ENCODE measurements at places on chromosomes 12 and 14. TPM values are rescaled to one million over a fixed set of nuclear protein-coding genes. Genes with fewer than 3 reads are reported as not detected.

The WSCD2 gene
- 7.8 TPM for polyA plus RNA-seq

The NUDT4 gene
- polyA plus RNA-seq = 140 TPM

GRCh38 chr14:85263916-85264675 lies 265.8 kb upstream of the FLRT2 start:
- no peak for DNase-seq

DNA sequence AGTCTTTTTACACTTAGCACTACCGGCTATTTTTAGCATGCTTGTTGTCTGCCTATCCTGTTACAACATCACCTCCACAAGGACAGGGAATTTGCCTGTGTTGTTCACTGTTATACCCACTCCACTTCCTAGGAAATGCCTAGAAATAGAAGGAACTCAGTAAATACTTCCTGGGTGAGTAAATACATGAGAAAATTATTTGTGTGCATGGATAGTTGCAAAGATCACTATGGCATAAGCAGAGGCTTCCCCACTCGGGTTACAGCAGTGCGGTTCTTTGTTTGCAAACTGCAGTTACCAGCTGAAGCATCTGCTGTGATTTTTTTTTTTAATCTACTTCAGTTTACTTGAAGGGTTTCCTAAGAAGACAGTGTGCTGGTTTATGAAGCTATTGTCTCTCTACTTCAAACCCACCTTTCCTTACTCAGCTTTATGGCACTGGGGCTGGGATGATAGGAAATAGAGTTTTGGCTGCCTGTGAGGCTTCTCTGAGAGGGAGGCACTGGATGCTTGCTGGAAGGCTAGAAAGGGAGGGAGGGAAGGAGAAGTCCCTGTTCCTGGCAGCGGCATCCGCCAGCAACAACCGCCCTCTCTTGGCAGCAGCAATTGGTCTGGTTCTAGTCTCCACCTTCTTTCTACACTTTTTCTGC lies 29.0 kb downstream of the PDE6H start:
- DNase-seq = no peak

DNA sequence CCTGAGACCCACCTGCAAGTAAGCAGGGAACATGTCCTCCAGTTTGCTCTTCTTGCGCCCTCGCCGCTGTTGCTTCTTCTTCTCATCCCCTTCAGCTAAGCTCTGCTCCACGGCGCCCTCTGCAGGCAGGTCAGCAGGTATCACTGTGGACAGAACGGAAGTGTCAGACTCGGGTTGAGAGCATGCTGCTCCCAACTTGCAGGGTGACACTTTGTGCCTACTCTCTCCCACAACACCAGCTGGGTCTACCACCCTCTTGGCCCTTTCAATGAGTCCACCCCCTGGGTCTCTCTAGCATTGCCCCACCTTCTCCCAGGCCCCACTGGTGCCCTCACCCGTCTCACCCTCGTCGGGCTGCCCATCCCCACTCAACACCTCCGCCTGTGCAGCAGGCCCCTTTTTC lies 16.7 kb downstream of the KMT2D start:
- DNase-seq = no peak

Data from right renal cortex interstitium (tissue), 3 donors.